ENCODE measurements at places on chromosomes 16 and 17.

GRCh38 chr16:3256866-3257465 is 533 bp upstream of the MEFV start:
- peak; percentile 36 for DNase-seq

- no peak for DNase-seq
Measured at GRCh38 chr17:49468811-49469385, 26.2 kb upstream of the NGFR start.

DNA sequence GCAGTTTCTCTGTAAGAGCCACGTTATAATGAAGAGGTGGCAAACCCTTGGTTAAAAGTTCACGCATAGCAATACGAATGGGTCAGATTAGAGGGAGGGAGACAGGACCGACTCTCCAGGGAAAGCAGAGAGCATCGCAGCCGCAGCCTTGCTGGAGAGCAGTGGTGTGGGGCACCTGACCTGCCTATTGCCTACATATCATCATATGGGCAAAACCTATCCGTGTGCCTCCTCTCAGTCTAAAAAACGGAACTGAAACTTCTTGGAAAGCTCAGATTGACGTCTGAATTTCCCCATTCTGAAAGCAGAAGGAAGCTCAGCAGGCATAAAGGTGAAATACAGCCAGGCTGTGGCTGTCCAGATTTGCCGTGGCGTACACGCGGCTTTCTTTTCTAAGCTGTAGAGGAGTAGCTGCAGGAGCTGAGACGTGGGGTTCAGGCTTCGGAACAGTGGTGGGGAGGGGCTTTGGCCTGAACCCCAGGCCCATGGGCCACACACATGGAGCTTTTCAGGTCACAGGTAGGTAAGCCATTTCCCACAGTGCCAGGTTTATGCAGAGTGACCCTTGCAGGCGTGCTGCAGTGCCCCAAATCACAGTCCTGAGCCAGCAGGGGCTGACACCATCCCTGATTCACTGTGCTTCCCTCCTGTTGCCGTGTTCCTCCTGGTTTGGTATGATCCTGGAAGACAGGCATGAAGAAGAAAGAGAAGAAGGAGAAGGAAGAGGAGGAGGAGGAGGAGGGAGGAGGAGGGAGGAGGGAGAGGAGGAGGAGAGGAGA is 41.6 kb upstream of the TNRC6C start:
- no peak for DNase-seq

DNA sequence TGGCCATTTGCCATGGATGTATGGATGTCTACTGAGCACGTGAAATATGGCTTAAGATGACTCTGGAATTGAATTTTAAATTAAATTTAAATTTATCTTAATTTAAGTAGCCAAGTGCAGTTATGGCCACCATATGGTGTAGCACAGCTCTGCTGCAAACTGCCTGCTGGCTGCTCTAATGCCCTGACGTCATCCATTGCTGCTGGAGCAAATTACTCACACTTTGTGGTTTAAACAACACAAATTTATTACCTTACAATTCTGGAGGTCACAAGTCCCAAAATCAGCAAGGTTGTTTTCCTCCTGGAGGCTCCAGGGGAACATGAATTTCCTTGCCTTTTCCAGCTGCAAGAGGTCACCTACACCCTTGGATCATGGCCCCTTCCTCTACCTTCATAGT is 679.3 kb upstream of the EEF2KMT start:
- no peak for DNase-seq

DNA sequence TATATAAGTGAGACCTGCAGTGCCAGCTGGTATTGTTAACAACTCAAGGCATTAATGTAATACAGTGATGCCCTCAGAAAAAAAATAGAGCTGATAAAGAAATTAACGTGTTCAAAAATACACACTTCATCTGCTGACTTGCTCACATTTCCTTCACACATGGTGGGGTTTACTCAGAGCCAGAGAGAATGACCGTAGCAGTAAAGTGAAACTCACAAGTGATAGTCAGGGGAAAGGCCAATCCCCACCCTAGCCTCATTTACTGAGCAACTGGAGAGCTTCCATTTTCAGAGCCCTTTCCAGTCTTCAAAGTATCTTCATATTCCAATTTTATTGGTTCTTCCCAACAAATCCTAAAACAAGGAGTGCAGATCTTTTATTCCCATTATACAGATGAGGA is 74.0 kb upstream of the HLF start:
- DNase-seq: no peak

GRCh38 chr17:28031174-28031573 is 11.3 kb upstream of the NLK start:
- DNase-seq: no peak

DNA sequence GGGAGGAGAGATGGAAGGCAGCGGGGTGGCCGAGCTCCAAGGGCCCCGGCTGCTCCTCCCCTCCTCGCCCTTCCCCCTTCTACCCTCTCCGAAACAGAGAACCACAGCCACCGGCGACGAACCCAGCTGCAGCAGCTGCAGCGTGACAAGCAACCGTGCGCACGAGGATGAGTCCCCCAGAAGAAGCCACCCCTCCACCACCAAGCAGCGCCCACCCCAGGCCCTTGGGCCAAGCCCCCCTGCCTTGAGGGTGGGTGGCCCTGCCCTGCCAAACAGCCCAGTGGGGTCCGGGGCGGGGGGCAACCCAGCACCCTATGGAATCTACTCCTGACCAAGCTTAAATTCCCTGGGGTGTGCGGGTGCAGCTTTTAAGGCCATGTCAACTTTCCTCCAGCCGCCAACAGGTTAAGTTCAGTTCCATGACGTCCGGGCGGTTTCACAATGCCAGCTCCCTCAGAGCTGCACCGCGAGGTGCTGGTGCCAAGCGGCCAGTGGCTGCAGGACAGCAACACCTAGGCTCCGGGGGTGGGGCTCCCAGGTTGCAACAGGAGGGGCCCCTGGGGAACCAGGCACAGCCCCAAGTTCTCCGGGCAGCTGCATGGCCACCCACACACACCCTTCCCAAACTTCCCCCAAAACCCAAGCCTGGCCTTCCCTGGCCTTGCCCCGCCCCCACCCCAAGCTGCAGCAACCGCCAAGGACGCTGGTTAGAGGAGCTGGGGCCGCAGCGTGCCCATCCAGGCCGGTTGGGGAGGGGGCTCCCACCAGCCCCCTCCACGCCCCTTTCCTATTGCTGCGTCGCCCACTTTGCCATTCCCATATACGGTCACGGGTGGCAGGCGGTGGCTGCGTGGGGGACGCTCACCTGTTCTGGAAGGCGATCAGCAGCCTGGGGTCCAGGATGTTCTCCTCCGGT is 2.0 kb downstream of the CBX4 start:
- DNase-seq: peak; percentile 93

GRCh38 chr16:80993307-80993706 is 13.4 kb downstream of the CMC2 start:
- DNase-seq: no peak

GRCh38 chr17:80640366-80641084 is 95.9 kb downstream of the RPTOR start:
- DNase-seq: no peak

DNA sequence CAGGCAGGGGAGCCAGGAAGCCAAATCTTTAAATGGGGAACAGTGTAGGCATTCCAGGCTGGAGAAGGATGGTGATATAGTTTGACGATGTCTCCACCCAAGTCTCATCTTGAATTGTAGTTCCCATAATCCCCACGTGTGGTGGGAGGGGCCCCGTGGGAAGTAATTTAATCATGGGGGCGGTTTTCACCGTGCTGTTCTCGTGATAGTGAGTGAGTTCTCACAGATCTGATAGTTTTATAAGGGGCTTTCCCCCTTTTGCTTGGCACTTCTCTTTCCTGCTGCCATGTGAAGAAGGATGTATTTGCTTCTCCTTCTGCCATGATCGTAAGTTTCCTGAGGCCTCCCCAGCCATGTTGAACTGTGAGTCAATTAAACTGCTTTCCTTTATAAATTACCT is 28.8 kb downstream of the GINS3 start:
- no peak for DNase-seq

Data from PC-3 (cell line).